ENCODE measurements at places on chromosomes 11 and 22. TPM values are rescaled to one million over a fixed set of nuclear protein-coding genes. Genes with fewer than 3 reads are reported as not detected.

Gene CAVIN3
- total RNA-seq, result 321 TPM

Gene C1QTNF5
- 0.87 TPM for total RNA-seq

Gene GLYAT
- total RNA-seq, result not detected

Gene NUDT8
- 23.4 TPM for total RNA-seq

Gene OR8G1
- total RNA-seq, result not detected

Gene MS4A15
- not detected for total RNA-seq

Gene LUZP2
- 0.75 TPM for total RNA-seq

Measured in epithelial cell of proximal tubule (primary cell).